ENCODE measurements at places on chromosomes 16 and 17.

DNA sequence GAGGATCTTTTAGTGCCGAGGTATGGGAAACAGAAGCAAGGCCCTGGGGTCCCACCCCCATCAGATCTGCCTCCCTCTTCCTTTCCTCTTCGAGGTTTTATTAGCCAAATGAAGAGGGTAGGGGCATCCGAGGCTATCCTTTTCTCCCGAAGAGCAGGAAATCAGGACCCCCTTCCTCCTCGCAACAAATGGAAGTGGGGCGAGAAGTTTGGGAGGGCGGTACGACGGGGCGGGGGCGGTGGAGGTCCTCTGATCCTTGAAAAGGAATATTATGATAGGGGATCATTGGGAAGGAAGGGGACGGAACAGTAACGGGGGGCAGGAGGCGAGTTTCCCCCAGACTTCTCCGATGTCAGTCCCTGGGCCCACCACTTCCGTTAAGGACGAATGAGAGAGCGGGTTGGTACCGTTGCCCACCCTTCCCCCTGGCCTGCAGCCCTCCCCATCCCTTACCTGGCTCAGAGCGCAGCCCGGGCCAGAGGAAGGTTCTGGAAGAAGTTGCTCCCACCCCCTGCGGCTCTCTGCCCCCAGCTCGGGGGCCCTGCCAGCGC, 309 bp downstream of the FOXJ1 start:
- no peak for DNase-seq

DNA sequence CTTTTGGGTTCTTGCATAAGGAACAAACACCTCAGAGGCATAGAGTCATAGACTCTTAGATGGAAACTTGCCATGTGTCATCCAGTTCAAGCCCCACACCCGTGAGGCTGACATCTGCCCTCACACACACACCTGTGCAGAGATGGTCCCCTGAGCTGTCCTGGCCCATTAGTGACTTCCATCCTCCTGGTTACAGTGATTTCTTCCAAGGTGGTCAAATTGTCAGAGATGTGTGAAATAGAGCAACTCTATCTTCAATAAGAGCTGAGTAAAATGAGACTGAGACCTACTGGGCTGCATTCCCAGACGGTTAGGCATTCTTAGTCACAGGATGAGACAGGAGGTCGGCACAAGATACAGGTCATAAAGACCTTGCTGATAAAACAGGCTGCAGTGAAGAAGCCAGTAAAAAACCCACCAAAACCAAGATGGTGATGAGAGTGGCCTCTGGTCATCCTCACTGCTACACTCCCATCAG, 342.2 kb upstream of the TNRC6C start:
- no peak for DNase-seq

GRCh38 chr16:22356930-22357634, 17.3 kb downstream of the CDR2 start:
- DNase-seq: no peak

DNA sequence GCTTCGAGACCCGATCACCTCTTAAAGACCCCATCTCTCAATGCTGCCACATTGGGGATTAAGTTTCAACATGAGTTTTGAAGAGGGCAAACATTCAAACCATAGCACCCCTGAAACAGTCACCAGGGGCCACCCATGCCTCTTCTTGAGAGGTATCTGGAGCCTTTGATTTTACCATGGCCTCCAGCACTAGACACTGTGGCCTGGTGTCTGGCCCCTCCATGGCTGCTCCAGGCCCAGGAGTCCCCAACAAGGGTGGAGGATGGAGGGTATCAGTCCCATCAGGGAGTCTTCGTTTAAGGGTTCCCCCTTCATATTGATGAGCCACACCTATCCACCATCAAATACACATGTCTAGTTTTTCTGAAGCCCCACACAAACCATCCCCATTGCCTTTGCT, 66.5 kb upstream of the CDH5 start:
- no peak for DNase-seq

DNA sequence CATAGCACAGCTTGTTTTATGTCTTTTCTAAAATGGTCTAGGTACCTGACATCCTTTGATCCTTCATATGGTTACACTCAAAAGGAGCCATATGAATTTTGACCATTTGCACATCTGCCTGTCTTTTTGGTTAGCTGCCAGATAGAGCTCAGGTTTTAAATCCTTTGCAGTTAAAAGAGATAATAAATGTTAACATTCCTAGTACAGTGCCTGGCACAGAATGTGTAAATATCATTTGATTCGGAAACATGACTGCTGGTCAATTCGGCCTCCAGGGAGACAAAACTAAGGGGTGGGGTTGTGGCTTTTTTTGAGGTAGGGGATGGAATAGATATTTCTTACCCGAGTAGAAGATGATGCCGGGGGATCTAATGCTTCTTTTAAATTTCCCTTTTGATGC, 64.2 kb downstream of the FTO start:
- no peak for DNase-seq

DNA sequence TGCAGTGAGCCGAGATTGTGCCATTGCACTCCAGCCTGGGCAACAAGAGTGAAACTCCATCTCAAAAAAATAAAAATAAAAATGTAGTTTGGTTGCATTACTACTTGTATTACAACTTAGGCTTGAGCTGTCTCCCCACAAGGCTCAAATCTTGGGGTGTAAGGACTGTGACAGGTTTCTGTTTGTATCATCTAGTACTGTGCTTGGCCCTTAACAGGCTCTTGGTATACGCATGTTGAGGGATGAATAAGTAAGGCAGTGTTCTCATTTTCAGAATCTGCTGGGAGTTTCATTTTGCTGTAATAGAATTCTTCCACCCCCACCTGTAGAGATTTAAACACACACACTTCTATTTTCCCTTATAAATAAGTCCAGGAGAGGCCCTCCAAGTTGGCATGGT, 289.4 kb upstream of the EEF2KMT start:
- DNase-seq: no peak

DNA sequence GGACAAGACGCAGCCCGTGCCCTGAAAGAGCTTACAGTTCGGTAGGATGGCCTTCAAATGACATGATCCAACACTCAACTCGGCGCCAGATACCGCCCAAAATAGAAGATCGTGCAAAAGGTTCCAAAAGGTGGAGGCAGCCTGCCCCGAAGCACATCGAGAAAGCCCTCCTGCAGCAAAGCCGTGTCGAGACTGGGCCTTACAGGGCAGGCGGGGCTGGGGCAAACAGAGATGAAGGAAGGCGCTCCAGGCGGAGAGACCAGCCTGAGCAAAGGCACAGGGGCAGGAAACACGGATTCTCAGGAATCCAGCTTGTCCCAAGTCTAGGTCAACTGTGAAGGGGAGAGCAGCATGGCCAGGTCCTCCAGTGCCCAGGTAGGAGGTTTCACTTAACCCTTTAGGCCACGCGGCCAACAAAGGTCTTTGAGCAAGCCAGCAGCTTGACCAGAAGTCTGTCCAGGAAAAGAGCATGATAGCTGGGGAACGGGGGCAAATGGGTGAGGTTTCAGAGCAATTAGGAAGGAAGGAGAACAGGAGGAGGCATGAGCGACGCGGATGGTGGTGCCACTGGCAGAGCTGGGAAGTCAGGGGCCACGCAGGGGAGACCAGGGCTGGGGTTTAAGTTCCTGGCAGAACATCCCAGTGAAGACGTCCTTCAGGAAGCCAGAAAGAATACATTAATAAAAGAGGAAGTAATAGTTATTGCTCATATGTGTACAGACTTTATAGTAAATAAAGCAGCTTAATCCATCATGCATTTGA, 21.2 kb upstream of the EIF1 start:
- DNase-seq: no peak

- no peak for DNase-seq
These were observed 7.7 kb upstream of the MBTPS1 start for GRCh38 chr16:84124257-84125073.

GRCh38 chr17:73482894-73483293, 161.4 kb downstream of the SDK2 start:
- DNase-seq: no peak

GRCh38 chr17:7137171-7137943, 22.7 kb upstream of the ASGR2 start:
- DNase-seq: no peak

- DNase-seq: no peak
These were observed 13.6 kb upstream of the CCL22 start for GRCh38 chr16:57345021-57345420.

DNA sequence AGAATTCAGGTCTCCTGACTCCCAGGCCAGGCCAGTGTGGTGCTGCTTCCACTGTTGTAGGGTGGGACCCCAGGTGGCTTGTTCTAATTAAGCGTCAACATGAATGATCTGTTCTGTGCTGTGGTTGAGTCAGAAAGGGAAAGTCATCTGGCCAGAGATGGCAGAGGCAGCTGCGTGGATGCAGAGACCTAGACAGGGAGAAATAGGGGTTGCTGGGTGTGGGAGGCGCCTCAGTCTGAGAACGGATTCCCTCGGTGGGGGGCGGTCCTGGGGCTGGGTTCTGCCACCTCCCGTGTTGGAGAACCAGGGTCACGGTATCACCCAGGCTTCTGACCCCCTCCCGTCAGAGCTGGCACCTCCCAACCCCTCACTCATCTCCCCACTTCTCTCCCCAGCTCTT, 5.6 kb downstream of the FBRS start:
- no peak for DNase-seq

DNA sequence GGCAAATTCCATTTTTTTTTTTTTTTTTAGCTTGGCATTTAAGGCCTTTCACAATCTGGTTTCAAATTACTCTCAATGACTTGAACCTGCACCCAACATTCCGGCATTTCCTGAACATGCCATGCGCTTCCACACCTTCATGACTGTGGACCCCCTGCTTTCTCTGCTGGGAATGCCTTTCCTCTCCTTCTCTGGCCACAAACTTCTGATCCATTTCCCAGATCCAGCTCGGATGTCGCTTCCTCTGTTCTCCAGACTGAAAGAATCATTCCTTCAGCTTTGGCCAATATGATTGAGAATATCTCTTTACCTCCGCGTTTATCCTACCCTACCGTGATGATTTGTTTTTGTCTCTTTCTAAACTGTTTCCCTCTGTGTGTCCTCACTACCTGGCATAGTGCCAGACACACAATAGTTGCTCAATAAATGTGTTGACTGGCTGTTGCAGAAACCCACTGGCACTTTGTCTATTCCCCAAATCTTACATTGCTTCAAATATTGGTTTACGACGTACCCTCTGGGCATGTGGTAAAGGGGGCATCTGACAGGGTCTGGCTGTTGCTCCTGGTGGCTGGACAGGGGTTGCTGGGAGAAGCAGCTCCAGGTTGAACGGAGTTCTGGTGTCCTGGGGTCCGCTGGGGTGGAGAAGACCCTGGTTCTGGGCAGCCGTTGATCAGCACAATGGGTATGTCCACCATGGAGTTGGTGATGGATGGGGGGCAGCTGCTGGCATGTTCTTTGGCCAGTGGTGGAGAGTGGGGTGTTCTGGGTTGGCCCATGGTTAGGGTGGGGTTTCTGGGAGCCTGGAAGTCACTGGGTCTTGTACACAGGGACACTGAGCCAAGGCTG, 14.7 kb downstream of the TNS4 start:
- DNase-seq: no peak

DNA sequence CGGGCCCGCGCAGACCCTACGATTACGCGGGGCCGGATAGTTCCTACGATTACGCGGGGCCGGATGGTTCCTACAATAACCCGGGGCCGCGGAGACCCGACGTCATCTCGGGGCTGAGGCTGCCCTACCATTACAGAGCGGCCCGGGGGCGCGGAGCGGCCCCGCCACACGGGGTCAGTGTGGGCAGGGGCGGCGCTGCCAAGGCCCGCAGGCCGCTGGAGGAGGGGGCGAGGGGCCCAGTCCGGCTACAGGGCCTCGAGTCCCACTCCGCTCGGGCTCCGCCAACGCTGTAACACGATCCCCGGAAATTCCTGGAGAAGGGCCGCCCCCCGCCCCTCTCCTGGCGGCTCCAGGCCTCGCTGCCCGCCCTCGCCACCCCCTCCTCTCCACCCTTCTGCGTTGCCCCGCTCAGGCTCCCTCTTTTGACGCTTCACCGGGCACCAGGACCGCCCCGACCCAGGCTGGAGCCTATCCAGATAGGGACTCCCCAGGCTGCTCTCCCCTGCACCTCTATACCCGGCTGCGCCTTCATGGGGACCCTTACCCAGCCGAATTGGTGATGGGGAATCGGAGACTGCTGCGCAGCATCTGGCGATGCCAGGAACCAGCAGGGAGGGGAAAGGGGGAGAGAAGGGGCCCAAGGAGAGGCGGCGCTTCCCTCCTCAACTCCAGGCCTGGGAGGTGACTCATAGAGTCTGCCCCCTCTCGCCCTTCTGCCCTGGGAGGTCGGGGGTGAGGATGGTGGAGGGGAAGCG, at the start of gene RAB34:
Gene RAB34, minus strand, starts transcription at position 291 of the 755 bp plus-strand sequence. CDS start 602 bp downstream, outside the sequence.
- peak; percentile 61 for DNase-seq

GRCh38 chr17:6269478-6269877, 165.4 kb downstream of the AIPL1 start:
- peak; percentile 49 for DNase-seq

DNA sequence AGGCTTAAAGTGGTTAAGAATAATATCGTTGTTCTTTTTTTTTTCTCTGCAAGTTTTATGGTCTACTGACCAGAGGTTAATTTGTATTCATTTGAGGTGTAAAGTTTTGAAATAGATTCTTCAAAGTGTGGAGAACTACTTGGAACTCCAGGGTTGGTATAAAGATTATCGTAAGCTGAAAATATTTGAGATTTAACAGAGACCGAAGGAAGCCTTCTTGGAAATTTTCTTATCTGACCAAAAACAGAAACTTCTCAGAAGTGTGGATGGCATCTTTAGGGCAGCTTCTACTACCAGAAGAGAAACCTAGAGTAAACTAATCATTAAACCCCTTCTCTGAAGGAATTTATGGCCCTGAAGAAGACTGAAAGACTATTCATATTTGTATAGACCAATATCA, 206.8 kb upstream of the MON1B start:
- no peak for DNase-seq

DNA sequence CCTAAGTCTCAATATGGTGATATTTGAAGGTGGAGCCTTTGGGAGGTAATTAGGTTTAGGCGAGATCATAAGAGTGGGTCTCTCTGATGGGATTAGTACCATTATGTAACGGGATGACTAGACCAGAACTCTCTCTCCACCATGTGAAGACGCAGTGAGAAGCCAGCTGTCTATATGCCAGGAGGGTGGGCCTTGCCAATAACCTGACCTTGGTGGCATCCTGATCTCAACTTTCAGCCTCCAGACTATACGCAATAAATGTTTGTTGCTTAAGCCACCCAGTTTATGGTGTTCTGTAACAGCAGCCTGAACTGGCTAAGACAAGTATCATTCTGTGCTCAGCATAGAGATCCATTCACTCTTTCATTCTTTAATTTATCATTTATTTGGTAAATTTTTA, 167.2 kb upstream of the CDH11 start:
- DNase-seq: no peak

DNA sequence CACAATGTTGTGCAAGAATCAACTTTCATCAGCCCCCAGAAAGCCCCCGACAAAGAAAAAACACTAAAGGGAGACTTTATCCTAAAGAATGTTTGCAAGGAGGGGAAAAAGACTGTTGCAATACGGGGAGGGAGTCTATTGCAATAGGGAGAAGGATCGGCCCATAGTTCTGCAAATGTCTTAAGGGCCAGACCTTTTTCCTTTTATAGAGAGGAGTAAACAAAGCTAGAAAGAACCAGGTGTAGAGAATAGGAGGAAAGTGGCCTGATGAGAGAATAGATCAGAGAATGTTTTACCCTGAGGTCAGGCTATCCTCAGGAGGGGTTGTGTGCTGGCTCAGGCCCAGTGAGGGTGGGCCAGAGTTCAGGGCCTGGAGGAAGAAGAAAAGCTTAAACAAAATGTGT, 8.7 kb upstream of the CAVIN1 start:
- DNase-seq: no peak

- DNase-seq: no peak
These were observed 50.6 kb downstream of the PGS1 start for GRCh38 chr17:78428836-78429617.

Data from activated CD4-positive, alpha-beta T cell treated with anti-CD3 and anti-CD28 coated beads for 48 hours (primary cell).